NT2/D1 (cell line): ENCODE measurements at places on chromosomes 3 and 15.

DNA sequence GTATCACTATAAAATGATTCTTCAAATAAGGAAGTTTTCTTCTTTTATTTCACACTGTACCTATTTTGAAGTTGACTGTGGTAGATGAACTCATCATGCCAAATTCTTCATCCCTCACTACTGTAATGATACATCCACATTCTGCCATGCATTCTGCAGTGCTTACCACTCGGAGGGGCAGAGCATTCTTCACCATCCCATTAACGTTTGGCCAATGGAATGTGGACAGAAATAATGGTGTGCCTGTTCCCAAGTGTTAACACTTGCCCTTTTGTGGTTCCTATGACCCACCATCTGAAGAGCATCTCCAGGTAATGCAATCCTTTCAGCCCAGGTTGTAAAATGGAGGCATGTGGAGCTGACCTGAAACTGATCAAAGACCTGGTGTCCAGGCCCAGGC lies 18.6 kb downstream of the GOLIM4 start:
- DNase-seq, result no peak

DNA sequence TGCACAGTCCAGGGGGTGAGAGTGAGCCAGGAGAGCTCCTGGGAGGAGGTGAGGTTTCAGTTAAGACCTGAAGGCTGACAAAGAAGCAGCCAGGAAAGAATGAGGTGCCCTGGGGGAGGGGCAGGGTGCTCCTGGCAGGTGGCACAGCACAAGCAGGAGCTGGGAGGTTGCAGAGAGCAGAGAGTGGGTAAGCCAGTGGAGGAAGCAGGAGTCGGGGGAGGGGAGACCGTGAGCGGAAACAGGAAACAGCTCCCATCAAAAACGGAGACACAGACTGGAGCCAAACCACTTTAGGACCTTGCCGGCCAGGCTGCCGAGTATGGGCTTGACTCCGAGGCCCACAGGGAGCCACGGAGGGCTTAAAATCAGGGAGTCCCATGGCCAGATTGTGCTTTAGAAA lies 12.1 kb upstream of the FBLN2 start:
- no peak for DNase-seq

- DNase-seq, result no peak
These were observed 196.4 kb downstream of the UACA start for GRCh38 chr15:70566989-70567388.

- DNase-seq, result no peak
These were observed 67.6 kb upstream of the PLCL2 start for GRCh38 chr3:16817197-16817596.

DNA sequence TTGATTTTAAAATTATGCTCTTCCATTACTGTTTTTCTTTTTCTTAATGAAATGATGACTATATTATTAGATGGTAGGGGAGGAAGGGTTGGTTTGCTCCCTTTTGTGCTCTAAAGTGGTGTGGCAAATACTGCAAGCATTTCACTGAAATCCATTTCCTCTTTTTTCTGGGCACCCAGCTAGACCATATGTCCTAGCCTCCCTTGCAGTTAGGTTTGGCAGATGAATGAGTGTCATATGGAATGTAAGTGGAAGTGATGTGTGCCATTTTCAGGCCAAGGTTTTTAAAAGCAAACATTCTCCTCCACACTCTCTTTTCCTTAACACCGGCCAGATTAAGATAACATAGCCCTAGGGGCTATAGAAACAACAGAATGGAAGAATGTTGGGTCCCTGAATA lies 363.0 kb downstream of the FGF12 start:
- no peak for DNase-seq
